ENCODE measurements at places on chromosomes 1 and 21.

DNA sequence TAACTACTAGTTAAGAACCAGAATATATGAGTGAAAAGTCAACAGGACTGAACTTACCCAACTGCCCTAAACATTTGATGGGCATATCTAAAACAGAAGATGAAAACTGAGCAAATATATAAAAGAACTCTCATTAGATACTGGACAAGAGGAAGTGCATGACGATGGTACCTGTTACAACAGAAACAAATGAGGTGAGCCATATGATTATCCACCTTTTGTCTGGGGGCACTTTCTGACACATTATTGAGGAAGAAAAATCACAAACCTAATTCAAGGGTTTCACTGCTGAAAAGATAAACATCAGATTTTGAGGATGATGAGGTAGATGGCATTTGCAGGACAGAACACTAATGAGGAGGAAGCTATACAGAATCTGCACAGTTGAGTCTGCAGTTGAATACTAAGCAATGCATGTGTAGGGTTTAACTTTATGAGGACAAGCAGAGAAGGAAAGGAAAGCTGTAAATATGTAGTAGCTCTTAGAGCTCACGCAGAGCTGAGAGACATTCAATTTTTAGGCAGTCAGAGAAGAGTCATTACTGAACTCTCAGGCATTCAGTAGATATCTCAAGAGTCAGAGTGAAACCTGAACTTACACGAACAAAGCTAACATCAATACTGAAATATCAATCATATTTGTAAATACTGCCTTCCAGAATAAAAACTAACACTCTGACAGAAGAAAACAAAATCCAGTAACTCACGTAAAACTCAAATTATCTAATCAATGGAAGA is 262.1 kb downstream of the AKT3 start:
- DNase-seq, result no peak

DNA sequence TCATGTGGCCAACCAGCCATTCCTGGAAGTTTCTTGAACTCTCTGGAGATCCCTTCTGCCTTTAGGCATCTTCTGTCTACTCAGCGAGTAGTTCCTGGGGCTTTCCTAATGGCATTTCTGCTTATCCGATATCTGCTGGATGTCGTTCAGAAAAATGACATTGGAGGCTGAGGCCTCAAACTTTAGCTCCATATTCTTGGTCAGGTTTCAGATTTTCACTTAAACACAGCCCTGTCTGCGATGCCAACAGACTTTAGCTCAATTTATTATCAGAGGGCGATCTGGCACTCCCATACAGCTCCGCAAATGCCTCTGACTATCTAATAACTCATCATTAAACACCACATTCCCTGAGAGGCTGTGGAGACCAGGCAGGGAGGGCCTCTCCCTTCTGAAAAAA is 46.3 kb upstream of the ETS2 start:
- DNase-seq, result no peak

DNA sequence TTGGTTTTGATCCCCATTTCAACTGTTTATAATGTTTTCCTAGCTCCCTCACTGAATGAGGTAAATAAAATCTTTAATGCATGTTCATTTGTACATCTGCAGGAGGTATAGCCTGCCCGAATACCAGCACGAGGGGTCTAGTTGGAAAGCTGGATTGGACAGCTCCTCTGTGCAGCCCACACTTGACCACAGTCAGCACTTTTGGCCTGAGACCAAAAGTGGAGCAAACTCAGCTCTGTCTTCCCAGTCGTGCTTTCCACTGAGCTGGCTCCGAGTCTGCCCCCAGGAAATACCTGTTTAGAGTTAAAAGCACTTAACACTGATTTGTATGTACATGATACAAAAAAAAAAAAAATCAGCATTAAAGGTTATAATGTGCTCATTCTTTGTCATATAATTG is 224.4 kb downstream of the DSCAM start:
- no peak for DNase-seq

DNA sequence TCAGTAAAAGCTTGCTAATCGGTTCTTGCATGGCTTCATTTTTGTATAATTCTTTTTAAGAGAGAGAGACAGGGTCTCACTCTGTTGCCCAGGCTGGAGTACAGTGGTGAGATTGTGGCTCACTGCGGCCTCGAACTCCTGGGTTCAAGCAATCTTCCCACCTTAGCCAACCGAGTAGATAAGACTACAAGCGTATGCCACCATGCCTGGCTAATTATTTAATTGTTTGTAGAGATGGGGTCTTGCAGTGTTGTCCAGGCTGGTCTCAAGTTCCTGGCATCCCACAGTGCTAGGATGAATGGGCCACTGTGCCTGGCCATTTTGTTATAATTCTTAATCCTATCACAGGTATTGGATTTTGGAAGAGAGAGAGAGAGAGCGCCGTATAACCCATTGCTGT is 23.4 kb downstream of the RCAN3 start:
- DNase-seq, result no peak

GRCh38 chr1:92834617-92835016 is 2.8 kb downstream of the RPL5 start:
- no peak for DNase-seq

DNA sequence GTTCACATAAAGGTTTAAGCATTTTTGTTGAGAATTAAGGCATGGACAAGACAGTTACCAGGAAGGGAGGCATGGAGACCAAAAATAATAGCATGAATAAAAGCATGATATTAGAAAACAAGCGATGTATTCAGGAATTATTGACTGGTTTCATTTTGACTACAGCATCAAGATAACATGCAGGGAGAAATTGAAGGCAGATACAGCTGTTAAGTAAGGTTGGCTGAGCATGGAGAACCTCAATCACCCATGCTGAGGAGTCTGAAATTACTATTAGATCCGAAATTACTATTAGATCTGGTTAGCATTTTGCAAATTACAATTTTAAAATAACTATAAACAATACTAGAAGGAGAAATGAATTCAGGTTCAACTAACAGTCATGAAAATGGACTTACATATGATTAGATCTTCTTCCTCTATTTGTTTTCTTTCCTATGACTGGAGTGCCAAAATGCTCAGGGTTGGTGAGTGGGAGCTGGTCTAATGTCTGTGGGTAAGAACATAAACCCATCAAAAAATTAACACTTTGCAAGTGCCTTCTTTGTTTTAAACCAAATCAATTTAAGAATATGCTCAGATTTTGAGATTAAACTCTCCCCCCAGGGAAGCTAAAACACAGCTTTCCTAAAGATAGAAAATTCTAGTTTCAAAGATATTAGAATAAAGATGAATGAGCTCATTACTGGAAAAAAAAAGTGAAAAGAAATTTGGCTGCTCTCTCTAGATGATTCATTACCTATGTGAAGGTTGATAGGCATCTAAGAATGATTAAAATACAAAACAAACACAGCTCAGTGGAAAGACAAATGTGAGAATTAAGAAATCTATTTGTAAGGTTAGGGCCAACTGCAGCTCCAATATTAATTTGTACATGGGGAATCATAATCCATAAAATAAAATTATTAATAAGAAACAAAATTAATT is 81.7 kb downstream of the ARID4B start:
- DNase-seq, result no peak

DNA sequence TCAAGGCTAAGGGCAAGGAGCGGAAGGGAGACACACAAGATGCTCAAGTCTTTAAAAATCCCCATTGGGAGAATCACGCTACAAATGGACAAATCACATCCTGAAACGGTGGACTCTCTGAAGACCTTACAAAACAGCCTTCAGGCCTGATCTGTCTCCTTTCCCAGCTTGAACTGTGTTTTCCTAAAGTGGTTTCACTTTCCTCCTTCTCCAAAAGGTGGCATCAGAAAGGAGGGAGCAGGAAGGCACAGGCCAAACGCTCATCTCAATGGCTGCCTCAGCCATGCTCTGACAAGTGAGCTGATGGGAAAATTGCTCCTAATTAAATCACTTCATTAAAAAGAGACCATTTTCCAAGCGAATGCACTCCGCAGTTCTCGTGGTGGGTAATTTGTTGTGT is 47.7 kb downstream of the UTP25 start:
- DNase-seq, result no peak

DNA sequence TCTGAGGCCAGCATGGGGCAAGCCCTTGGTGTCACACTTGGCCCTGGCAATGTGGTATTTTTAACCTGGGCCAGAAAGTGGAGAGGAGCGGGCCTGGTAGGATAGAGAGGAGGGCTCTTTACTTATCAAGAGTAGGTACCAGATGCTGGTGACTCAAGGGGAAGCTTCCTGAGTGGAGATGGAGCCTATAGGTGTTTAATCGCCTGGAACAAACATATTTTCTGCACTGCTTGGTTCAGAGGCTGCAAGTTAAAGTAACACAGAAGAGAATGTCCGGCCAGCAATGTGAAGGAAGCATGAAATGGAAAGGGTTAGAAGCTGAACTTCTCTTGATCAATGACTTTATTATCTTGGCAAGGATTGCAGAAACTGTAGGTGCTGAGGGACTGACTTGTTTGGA is 74.3 kb downstream of the DDR2 start:
- no peak for DNase-seq

DNA sequence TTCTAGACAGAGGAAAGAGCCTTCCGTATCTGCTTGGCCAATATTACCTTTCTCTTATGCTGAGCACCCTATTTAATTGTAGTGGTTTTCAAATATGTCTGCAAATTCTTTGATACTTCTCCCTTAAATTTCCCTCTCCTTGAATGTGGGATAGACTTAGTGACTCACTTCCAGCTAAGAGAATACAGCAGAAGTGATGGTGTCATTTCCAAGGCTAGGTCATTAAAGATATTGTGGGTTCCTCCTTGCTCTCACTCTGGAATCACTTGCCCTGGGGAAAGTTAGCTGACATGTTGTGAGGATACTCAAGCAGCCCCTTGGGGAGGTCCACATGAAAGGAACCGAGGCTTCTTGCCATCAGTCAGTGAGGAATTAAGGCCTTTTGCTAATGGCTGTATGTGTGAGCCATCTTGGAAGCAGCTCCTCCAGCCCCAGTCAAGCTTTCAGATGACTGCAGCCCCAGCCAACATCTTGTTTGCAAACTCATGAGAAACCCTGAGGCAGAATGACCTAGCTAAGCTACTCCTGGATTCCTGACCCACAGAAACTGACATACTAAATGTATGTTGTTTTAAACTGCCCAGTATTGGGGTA is 8.1 kb upstream of the CITED4 start:
- no peak for DNase-seq

DNA sequence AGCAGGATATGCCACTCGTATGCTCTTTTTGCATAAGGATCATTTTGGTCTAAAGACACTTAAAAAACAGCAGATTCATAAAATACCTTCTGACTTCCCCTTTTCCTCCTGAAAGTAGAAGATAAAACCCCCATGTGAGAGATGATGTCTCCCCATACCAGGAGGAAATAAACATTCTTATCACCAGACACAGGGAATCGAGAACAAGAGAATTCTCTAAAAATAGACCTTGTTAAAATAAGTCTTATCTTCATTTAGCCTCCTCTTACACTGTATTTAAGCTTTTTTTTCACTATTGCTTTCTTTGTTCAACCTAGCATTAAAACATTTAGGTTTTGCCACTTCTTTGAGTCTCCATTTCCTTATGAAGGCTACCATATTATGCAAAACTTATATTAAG is 709.3 kb downstream of the KCNT2 start:
- DNase-seq, result no peak

- DNase-seq, result no peak
Measured at GRCh38 chr1:245375789-245376460, 221.1 kb downstream of the KIF26B start.

DNA sequence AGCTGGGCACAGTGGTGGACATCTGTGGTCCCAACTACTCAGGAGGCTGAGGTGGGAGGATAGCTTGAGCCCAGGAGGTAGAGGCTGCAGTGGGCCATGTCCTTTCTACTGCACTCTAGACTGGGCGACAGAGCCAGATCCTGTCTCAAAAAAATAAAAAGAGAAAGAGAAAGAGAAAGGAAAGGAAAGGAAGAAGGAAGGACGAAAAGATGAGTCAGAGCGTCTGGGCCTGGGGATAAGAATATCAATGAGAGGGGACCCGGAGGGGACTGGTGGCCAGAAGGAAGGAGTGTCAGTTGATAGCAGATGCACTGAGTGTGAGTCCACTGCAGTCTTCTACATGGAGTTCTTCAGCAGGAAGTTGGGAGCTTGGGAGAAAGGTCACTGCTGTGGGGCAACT is 75.6 kb downstream of the SYT6 start:
- DNase-seq, result peak; percentile 49

GRCh38 chr1:87816646-87817045 is 488.0 kb downstream of the LMO4 start:
- no peak for DNase-seq

- DNase-seq, result no peak
Measured at GRCh38 chr1:24683713-24684162, 40.6 kb downstream of the SRRM1 start.

DNA sequence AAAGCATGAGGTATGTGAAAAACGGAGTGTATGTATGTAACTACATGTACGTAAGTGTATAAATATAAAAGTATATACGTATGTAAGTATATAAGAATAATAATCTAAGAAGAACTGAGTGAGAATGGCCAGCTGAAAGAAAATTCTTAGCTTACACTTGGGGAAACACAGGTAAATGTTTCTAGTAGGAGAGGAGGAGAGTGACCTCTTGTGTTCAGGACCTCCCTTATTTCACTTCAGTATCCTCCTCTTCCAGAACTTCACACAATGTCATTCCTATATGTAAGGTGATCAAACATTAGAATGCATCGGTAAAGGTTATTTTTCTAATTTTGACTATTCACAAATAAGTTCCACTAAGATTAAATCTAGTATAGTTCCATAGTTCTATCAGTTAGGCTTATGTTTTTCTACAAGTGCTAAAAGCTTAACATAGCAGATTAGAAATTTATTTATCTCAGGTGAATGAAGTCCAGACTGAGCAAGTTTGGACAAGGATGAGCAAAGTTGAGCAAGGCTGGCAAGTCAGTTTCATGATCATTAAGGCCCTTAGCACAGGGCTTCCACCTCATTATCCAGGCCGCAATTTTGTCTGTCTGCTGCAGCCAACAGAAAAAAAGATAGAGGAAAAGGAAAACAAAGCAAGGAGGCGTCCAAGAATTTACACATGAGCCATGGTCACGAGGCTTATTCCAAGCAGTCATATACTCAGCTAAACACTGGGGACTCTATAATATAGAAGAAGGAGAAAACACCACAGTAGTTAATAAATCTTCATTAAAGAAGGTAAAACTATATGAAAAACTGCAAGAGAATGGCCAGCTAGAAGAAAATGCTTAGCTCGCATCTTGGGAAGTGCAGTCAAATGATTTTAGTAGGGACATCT is 7.1 kb upstream of the MROH9 start:
- no peak for DNase-seq

- no peak for DNase-seq
Measured at GRCh38 chr21:44867464-44867863, 6.0 kb downstream of the PTTG1IP start.

- no peak for DNase-seq
Measured at GRCh38 chr1:87268111-87268510, 60.6 kb upstream of the LMO4 start.

- no peak for DNase-seq
Measured at GRCh38 chr21:44757731-44758130, 43.9 kb downstream of the UBE2G2 start.

GRCh38 chr1:48552420-48552819 is 80.4 kb upstream of the SPATA6 start:
- DNase-seq, result no peak

DNA sequence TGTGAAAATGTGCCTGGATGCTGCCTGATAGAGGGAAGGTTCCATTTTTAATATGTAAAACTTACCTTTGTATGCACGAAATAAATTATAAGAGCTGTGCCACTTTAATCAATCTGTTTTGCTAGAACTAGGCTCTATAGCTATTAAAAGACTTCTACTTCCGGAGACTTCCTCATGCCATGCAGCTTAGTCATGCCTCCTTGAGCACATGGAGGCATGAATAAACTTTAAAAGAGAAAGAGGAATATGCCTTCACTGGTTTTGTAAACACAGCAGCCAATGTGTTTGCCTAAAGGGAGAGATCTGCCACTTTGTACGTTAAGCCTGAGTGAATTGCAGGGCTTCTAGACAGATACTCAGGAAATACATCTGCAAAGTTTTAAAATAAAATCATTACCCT is 604.6 kb downstream of the LRRIQ3 start:
- no peak for DNase-seq
